Endothelial cell of umbilical vein (primary cell): ENCODE measurements at places on chromosomes 2 and 18.

DNA sequence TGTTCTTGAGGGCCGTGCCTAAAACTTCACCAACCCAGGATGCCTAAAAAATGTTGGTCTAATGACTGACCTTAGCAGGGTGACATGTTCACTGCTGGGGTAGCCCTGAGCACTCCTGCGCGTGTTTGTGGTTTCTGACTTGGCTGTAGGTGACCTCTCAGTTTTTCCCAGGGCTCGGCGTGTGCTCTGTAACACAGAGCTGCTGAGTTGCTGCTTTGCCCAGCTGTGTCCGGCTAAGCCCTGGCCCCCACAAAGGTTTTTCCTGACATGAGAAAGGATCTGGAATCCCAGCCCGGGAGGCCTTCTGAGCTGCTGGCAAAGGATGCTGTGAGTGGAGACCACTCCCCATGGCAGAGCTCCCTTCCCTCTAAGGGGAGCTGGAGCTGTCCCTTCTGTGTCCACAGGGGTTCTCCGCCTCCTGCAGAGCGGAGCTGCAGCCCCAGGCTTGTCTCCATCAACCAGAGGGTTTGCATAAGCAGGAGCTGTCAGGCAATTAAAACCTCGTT lies 52.7 kb downstream of the CRIM1 start:
- DNase-seq: peak; percentile 88

DNA sequence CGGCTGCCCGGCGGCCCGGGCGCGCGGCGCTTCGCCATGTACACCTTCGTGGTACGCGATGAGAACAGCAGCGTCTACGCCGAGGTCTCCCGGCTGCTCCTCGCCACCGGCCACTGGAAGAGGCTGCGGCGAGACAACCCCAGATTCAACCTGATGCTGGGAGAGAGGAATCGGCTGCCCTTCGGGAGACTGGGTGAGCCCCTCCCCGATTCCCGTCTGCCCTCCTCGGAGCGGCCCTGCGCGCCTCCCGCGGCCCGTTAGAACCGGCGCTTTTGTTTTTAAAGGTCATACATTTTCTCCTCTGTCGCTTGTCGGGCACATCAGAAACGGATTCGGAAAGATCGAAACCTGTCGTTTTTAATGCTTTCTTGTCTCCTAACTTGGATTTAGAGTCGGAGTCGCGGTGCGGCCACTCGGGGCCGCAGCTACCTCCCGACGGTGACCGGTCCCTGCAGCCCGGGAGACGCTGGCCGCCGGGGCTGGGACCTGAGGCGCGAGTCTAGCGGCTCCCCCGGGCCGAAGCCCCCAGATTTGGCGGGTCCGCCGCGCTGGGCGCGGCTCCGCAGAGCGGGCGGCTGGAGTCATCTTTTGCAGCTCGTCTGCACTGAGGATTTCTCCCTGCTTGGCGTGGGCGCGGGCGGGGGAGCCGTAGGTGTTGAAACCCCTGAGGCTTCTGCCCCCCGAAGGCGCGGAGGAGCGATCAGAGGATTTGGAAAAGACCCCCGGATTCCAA lies 519 bp downstream of the TTL start:
- peak; percentile 49 for DNase-seq

GRCh38 chr18:13895505-13896033 lies 19.8 kb downstream of the MC2R start:
- no peak for DNase-seq

- DNase-seq: no peak
These were observed 202.8 kb downstream of the PIK3C3 start for GRCh38 chr18:42157878-42158277.

- peak; percentile 90 for DNase-seq
These were observed 604 bp downstream of the COQ10B start for GRCh38 chr2:197453914-197454398.

DNA sequence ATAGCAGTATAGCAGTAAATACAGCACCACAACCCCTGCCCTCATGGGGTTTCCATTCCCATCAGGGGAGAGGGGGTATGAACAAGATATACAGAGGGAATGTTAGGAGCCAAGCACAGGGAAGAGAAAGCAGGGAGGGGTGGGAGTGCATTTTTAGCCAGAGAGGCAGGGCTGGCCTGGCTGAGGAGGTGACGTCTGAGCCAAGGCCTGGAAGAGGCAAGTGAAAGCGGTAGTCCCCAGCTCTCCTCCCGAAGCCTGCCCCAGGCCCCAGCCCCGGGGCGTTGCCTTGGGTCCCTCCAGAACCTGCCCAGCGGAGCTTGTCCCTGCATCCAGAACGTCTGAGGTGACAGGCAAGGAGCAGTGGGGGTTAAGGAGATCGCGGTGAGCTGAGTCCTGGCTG lies 45.1 kb upstream of the FOSL2 start:
- DNase-seq: no peak

- DNase-seq: peak; percentile 44
These were observed 30.6 kb downstream of the SPATS2L start for GRCh38 chr2:200336980-200337615.

GRCh38 chr2:109210431-109211200 lies 81.6 kb downstream of the SH3RF3 start:
- no peak for DNase-seq

- peak; percentile 81 for DNase-seq
These were observed 175.2 kb downstream of the TGIF1 start for GRCh38 chr18:3624935-3625741.

DNA sequence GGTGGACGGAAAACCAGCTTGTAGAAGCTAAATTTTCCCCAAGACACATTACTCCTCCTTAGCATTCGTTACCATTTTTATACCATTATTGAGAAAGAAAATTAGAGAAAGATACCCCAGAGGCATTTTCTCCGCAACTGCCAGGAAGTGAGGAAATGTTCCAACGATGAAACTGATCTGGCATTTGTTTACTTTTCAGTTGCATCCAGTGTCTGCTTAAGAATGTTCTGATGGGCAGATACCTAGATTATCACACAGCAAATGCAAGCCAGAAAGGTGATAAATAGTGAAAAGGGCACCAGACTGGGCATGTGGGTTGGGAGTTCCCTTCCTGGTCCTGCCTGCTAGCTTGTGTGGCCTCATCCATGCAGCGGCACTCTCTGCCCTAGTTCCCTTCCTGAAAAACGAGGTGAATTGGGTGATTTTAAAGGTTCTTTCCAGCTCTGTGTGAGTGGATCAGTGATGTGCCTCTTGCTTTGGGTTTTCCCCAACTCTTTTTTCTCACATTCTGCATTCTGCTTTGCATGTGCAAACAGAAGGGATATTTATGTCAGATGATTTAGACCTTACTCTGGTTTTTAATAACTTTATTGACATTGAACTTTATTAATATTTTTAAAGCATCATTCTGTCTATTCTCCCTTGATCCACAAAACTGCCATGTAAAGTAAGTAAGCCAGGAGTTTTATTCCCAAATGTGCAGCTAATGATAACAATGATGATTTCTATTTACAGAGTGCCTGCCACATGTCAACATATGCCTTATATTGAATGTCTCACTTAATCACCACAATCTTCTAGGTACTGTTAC lies 139.6 kb downstream of the INSIG2 start:
- no peak for DNase-seq

- no peak for DNase-seq
These were observed 13.1 kb downstream of the PIEZO2 start for GRCh38 chr18:11136241-11136640.

DNA sequence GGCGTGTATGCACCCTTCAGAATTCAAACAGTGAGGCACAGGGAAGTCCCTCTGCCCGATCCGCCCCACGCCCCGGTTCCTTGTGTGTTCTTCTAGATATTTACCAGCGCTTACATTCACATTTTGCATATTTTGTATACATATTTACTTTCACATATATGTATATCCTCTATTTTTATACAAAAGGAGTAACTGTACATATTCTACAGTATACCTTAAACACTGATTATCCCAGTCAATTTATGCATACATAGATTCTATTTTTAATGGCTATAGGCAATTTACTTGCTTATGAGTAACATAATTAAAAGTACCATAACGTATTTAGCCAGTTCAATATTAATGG lies 307 bp upstream of the DUSP11 start:
- DNase-seq: no peak

DNA sequence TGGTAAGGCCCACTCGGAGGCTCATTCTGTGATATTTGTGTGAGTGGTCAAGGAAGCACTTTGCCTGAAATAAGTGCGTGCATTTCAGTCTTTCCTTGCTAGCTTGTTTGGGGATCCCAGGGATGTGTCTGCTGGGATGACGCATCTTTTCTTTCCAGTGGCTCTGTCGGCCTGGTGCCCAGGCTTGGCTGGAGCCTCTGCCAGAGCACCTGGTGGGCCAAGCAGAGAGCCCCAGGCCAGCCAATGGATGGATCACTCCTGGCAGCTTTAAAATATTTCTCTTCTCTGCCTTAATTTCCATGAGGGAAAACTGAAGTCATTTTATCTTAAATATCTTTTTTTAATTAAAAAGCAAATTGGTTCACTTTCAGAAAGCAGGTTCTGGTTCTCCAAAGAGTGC lies 501.8 kb upstream of the HS6ST1 start:
- no peak for DNase-seq

- DNase-seq: no peak
These were observed 728 bp downstream of the NAPG start for GRCh38 chr18:10526561-10526949.
